ENCODE measurements at places on chromosomes 4 and X.

DNA sequence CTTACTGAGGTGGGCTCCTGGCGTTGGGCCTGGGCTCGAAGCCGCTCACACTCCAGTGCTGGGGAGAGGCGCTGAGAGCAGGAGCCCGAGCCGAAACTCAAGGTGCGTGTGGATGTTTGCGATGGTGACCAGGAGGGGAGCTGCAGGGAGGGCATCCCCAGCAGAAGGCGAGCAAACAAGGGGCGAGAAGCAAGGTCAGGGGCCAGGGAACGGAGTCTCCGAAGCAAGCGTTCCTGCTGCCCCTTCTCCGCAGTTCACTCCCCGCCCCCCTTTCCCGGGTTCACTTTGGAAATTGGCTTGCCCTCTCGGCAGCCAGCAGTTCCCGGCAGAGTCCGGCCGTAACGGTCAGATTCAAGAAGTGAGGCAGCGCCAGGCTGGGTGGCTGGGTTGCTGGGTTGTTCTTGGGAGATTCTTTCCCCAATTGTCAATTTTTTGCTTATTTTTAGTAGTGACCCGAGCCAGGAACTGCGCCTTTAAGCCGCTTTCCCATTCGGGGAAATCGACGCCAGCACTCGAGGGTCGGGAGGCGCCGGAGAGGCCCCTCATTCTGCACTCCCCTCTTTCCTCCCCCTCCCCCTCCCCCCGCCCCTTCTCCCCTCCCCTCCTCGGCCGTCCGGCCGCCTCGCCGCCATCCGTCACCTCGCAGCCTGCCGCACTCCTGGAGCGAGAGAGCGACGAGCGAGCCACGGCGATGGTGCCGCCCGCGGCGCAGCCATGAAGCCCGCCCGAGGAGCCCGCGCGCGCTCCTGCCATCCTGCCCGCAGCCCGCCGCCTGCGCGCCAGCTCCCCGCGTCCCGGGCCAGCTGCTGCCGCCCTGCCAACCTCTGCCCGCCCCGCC, at the start of gene FRMPD3:
TSS of gene FRMPD3 (plus strand) at position 655 of the 838 bp plus-strand sequence. CDS start 76,937 bp downstream, outside the sequence.
- DNase-seq, result no peak

DNA sequence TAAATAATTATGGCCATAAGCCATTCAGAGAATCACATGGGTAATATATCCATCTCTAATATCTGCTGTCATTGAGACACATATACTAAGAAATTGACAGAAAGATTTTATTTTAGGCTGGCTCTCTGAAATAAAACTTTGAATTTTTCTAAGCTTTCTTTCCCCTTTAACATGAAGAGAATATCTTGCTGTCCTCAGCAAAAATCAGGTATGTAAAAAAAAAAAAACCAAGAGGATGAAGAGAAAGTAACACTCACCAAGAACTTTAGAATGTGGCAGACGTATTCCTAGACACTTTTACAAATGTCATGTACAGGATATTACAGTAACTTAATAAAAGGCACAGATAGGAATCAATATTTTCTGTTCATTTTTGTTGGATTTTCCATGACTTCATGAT, 65.8 kb downstream of the EPHA5 start:
- DNase-seq, result no peak

- no peak for DNase-seq
These were observed 998.8 kb downstream of the GLUD2 start for GRCh38 chrX:122046226-122046625.

- no peak for DNase-seq
These were observed 70.0 kb downstream of the EVC start for GRCh38 chr4:5780831-5781480.

DNA sequence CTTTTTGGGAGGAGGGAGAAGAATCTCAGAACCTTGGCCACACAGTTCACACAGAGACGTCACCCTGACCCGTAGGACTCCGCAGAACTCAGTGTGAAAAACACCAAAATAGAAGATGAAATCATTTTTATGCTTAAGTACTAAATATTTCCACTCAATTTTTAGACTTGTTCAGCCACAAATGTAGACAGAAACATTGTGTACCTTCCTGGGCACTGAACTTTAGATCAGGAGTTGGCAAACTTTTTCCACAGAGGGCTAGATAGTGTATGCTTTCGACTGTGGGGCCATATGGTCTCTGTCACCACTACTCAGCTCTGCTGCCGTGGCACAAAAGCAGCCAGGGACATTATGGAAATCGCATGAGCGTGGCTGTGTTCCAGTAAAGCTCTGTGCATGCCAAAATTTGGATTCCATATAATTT, 61.8 kb upstream of the STOX2 start:
- no peak for DNase-seq

GRCh38 chr4:6264225-6264540, 5.5 kb upstream of the WFS1 start:
- no peak for DNase-seq

DNA sequence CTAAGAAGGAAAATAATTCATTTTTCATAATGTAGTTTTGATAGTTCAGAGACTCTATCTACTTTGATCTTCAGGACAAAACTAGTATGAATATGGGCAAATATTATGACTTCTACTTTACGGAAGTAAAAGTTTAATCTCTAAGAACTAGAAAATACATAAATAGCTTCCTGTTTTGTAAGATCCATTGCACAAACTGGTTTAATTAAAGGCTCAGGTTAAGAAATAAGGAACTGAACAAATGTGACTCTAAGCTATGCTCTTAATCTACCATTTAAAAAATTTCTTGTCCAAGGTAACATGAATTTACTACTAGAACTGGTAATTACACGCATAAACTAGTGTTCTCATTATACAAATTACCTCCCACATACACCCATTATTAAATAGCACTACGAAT, 360.6 kb downstream of the INPP4B start:
- DNase-seq, result no peak
